ENCODE measurements at places on chromosomes 5 and 9. TPM values are rescaled to one million over a fixed set of nuclear protein-coding genes. Genes with fewer than 3 reads are reported as not detected.

- H3K27ac ChIP-seq = no peak overlapping the region
- no peaks in the 10 kb centered on the region for H3K36me3 ChIP-seq
- no peak overlapping the region for H3K4me3 ChIP-seq
- no peaks in the 10 kb centered on the region for H3K27me3 ChIP-seq
- no peak for DNase-seq
These were observed 13.6 kb downstream of the SLF1 start for GRCh38 chr5:94632024-94632423.

DNA sequence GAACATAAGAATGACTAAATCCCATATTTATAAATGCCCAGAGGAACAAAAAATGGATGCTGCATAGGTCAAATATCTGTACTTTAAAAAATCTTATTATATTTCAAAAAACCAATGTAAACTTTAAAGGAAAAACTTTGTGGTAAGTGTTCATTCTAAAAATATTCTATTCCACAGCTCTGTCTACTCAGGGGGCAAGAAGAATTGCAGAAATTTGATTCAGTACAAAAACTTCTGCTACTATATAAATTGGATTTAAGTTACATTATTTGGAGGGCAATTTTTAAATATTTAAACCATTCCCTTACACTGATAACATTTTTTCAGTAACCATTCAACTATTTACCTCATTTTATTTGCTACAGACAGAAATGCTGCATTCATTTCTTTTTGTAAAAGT lies 32.1 kb downstream of the NFIB start:
- no peak for DNase-seq
- no peaks in the 10 kb centered on the region for H3K4me1 ChIP-seq
- H3K27me3 ChIP-seq = no peaks in the 10 kb centered on the region
- no peaks in the 10 kb centered on the region for H3K36me3 ChIP-seq
- no peak overlapping the region for H3K27ac ChIP-seq

DNA sequence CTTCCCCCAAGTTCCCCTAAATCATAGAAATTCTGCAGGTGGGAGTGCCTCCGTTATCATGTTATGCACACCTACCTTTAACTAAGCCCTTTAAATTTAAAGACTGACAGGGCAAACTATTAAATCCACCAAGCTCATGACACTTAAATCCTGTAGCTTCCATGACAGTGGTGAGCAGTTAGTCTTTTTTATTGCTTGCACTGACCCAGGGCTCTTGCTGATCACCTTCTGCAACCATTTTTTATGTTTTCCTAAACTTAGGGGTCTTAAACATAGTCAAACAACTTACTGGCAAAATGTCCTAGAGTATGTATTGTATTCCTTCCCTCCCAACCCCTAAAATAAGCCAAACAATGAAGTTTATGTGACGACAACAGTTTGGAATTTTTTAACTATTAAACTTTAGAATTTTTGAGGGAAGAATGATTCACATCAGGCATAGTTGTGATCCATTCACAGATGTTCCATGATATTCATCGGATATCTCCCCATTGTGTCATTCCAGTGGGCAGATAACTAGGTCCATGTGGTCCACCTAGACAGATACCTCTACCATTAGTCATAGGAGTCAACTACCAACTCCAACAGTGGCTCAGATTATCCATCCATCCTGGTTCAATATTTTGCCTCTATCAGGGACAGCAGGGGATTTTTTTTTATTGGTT lies 283.1 kb downstream of the ADAMTS6 start:
- H3K4me3 ChIP-seq = no peak overlapping the region
- H3K36me3 ChIP-seq = no peaks in the 10 kb centered on the region
- no peak overlapping the region for H3K27ac ChIP-seq
- no peaks in the 10 kb centered on the region for H3K27me3 ChIP-seq
- no peaks in the 10 kb centered on the region for H3K4me1 ChIP-seq
- DNase-seq = no peak

DNA sequence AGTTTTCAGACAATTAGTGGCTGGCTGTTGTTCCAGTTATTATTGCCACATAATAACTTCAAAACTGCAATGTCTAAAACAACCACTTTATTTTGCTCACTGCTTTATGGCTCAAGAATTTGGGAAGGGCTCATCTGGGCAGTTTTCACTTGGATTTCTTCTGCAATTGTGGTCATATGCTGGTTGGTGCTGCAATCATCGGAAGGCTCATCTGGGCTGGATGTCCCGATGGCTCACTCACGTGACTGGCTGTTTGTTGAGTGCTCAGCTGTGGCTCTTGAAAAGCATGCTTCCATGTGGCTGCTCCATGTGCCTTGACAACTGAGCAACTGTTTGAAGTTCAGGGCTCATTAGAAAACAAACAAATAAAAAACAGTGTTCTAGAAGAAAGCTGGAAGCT lies 1032.5 kb downstream of the DTWD2 start:
- H3K27ac ChIP-seq = no peak overlapping the region
- no peaks in the 10 kb centered on the region for H3K27me3 ChIP-seq
- H3K4me3 ChIP-seq = no peak overlapping the region
- DNase-seq = no peak

DNA sequence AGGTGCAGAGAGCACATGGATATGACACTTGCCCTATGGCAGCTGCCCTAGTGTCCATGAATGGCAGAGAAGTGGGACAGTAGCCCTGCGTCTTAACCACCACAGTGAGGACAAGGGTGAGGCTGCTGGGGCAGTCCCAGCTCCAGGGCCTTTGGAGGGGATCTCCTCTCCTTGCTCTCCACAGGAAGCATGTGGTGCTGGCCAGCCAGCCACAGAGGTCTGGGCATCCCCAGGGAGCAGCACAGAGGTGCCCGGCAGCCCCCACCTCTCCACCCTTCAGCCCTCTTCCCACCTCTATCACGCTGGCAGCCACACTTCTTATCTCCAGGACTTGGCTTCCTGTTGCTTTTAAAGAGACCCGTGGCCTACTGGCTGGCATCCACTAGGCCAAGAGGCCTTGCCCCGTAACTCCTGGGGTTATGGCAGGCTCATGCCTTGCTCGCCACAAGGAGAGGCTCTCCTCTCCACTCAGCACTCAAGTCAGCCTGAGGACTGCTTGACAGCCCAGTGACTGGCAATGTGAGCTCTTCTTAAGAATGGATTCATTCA lies 21.9 kb downstream of the CSF2 start:
- H3K36me3 ChIP-seq = no peaks in the 10 kb centered on the region
- no peaks in the 10 kb centered on the region for H3K4me1 ChIP-seq
- no peak overlapping the region for H3K27ac ChIP-seq
- no peak overlapping the region for H3K4me3 ChIP-seq
- no peak for DNase-seq
- no peaks in the 10 kb centered on the region for H3K27me3 ChIP-seq

GRCh38 chr9:125239631-125240597 lies 1.2 kb downstream of the HSPA5 start:
- peak overlapping the region; percentile 80 for H3K27ac ChIP-seq
- H3K4me1 ChIP-seq = peaks cover 4% of the 10 kb centered on the region
- DNase-seq = no peak
- peak overlapping the region; percentile 93 for H3K4me3 ChIP-seq
- peaks cover 5% of the 10 kb centered on the region for H3K36me3 ChIP-seq
- H3K27me3 ChIP-seq = no peaks in the 10 kb centered on the region

The RPP25L gene
- total RNA-seq = 53.2 TPM

The SNX30 gene
- 6.3 TPM for total RNA-seq
